Right ventricle myocardium inferior (tissue), 1 donor: ENCODE measurements at places on chromosomes 7 and 10. TPM values are rescaled to one million over a fixed set of nuclear protein-coding genes. Genes with fewer than 3 reads are reported as not detected.

GRCh38 chr10:74175510-74176379, 24.7 kb downstream of the ADK start:
- DNase-seq, result no peak

The DRGX gene
- not detected for total RNA-seq

GRCh38 chr10:63103971-63104409, 29.1 kb upstream of the NRBF2 start:
- DNase-seq, result no peak

DNA sequence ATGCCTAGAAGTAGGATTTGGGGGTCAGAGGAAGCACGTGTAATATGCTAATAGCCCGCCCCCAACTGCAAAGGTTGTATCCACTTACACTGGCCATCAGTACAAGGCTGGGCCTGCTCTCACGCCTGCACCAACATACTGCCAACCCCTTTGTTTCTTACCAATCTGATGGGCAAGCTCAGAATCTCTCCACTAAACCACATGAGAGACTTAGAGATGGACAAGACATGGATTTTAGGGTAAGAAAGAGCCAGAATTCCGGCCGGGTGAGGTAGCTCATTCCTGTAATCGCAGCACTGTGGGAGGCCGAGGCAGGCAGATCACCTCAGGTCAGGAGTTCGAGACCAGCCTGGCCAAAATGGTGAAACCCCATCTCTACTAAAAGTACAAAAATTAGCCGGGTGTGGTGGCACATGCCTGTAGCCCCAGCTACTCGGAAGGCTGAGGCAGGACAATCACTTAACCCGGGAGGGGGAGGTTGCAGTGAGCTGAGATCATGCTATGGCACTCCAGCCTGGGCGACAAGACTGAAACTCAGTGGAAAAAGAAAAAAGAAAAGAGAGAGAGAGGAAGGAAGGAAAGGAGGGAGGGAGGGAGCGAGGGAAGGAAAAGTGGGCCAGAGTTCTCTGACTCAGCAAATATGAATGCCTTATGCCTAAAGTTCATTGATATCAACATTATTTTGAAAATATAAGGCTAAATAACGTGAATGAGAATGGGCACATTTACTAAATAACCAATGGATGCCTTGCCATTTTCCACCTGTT, 162.2 kb downstream of the SLIT1 start:
- no peak for DNase-seq

DNA sequence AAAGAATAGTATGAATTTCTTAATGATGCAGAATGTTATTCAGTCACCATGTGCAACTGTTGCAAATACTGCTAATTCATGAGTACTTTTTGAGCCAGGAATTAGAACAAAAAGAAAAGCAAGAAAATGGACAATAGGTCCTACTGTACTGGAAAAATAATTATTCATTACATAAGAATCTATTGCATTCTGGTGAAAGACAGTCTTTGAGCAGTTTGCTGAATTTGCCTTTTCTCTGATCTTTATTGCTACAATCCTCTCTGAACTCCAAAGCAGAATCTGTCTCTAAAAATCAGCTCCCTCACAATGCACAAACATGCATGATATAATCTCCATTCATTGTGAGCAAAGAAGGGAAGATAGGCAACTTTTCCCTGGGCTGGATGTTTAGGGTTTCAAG, 12.8 kb downstream of the IFIT2 start:
- no peak for DNase-seq

The FRA10AC1 gene
- total RNA-seq, result 16.8 TPM

DNA sequence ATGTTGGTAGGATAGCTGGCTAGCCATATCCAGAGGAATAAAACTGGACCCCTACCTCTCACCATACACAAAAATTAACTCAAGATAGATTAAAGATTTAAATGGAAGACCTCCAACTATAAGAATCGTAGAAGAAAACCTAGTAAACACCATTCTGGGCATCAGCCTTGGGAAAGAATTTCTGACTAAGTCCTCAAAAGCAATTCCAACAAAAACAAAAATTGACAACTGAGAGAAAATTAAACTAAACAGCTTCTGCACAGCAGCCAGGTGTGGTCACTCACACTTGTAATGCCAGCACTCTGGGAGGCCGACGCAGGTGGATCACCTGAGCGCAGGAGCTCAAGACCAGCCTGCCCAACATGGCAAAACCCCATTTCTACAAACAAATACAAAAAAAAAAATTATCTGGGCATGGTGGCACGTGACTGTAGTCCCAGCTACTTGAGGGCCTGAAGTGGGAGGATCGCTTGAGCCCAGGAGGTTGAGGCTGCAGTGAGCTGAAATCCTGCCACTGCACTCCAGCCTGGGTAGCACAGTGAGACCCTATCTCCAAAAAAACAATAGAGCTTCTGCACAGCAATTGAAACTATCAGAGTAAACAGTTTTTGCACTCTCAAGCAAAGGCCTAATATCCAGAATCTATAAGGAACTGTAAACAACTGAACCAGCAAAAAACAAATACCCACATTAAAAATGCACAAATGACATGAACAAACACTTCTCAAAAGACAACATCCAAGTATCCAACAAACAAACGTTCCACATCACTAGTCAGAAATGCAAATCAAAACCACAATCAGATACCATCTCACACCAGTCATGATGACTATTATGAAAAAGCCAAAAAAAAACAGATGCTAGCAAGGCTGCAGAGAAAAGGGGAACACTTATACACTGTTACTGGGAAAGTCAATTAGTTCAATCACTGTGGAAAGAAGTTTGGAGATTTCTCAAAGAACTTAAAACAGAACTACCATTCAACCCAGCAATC, 4.8 kb downstream of the CRPPA start:
- no peak for DNase-seq

GRCh38 chr7:18290223-18290622, 205.3 kb upstream of the HDAC9 start:
- DNase-seq, result no peak

- no peak for DNase-seq
Measured at GRCh38 chr7:121513105-121513504, 117.0 kb upstream of the FAM3C start.

- DNase-seq, result no peak
Measured at GRCh38 chr10:121110369-121110768, 259.2 kb downstream of the WDR11 start.

GRCh38 chr10:11475831-11476434, 135.5 kb downstream of the USP6NL start:
- no peak for DNase-seq

The CYP2C9 gene
- total RNA-seq, result not detected

GRCh38 chr10:50219646-50220045, 31.7 kb downstream of the ASAH2 start:
- DNase-seq, result no peak

GRCh38 chr10:18005781-18006456, 54.2 kb downstream of the SLC39A12 start:
- DNase-seq, result no peak

DNA sequence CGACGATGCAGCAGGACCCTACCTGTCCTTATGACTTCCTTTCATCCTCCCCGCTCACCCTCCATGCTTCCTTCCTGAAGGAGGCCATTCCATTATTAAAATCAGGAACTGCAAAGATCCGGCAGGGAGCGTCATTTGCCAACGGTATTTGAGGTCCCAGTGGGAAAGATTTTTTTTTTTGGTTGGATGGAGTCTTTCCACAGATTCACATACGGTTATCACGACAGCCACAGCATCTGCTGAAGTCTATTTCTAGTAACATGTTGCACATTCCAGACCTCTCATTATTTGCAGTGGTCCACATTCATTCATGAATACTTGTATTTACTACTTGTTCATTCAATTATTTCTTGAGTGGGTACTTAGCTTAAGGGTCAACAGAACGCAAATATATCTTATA, 94.7 kb upstream of the LYZL2 start:
- DNase-seq, result no peak

DNA sequence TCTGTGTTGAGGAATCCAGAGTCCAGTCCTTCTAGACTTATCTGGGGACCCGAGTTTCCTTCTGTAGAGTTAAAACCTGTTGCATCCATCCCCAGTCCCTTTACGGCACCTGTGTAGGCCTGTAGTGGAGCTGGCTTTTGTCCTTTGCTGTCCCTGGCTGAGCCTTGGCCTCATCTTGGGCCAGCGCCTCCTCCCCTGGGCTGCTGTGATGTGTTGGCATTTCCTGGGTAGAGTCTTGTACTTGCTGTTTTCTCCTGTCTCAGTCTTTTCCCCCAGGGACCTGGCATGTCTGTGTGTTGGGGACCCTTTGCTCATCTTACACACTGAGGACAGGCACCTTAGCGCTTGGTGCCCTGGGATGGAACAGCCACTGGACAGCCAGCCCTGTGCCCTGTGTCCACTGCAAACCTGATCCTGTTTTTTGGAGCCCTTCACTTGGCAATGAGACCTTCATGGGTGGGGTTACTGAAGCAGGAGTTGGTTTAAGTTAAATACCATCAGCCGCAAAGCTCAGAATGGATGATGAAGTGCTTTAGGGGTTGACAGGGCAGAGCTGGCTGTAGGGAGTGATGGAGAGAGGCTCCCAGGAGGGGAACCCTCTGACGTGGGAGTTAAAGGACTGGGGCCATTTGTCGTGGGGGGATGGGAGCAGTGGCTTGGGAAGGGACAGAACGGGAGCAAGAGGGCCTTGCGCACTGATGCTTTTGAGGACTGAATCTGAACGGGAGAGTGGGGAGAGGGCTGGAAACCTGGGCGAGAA, 50.9 kb downstream of the CUX1 start:
- no peak for DNase-seq

DNA sequence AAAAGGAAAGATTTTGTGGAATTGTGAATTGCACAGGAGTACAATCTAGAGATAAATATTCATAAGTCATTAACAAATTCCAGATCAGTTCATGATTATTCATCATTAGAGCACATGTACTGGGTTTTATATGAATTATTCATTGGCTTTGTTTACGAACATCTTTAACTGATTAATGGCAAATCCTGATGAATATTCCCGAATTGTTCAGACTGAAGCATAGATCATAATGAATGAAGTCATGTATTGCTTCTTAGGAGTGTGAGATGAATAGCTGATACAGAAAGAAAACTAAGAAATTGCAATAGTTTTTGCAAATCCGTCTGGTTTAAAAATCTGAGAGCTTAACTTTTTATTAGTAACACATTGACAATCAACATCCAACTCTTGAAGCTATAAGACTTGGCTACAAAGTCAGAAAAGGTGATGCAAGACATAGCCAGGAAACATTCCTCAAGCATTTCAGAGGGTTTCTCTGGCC, 183.6 kb upstream of the DGKB start:
- DNase-seq, result no peak

GRCh38 chr7:41886262-41886900, 183.5 kb upstream of the INHBA start:
- DNase-seq, result no peak

GRCh38 chr10:94428766-94429707, 26.7 kb downstream of the TBC1D12 start:
- DNase-seq, result no peak

DNA sequence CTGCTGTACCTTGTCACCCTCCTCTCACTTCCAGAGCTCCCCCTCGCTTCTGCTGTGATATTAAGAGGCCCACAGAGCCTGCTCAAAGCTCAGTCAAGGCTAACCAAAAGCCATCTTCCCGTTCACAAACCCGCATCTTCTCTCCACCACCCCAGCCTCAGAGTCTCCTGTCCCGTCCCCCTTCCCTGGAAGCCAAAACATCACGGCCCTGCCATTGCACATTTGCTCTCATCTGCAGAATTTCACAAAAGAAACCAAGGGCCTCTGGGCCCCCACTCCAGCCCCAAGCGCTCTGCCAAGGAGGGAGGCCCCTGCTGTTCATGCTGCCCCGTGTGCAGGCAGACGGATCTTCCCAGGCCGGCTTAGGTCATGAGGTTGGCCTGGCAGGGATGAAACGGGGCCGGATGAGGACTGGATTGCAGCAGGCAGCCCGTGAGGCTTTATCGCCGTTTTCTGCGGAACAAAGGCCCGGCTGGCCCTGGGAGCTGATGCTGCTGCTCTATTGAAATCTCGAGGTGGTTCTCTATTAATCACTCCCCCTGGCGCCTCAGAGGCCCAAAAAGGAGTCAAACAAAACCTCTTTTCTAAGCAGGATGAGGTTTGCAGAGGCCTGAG, 31.6 kb upstream of the FOXK1 start:
- DNase-seq, result no peak

GRCh38 chr10:85858776-85859515, 507.6 kb downstream of the GRID1 start:
- no peak for DNase-seq

GRCh38 chr10:109418795-109419194, 504.5 kb downstream of the XPNPEP1 start:
- DNase-seq, result no peak

The CYP2C19 gene
- total RNA-seq, result not detected

The TUBAL3 gene
- not detected for total RNA-seq

DNA sequence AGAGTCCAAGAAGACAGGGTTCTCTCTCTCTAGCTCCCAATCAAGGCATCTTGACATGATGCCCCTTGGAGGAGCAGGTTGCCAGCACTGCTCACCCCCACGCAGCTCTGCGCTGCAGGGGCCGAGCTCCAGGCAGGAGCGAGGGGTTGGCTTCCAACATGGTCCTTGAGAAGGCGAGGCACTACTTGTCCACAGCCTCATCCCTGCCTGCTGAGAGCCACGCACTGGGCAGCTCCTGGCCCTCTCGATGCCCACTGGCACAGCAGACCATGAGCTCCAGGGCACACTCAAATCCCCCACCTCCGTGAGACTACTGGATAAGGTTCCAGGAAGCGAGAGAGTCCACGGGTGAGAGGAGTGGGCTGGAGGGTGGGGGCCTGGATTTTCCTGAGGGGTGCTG, 31.1 kb downstream of the RAMP3 start:
- no peak for DNase-seq

DNA sequence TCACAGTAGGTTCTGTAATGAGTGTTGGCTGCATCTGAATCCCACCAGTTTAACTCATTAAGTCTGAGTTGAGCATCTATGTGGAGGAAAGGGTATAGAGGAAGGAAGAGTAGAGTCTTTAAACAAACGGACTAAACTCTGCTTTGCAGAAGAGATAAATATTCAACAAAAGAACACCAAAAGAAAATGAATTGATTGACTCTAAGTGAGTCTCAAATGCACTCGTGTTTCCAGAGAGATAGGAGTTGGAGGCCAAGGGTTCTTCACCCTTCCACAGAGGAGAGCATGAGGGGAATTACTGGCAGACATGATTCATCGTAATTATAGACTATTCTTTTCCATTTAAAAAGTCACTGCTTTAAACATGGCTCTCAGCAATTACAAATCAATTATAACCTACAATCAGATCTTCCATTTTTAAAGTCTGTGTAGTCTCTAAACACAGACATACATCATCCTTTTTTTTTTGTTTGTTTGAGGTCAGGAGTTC, 56.3 kb downstream of the PLPP4 start:
- no peak for DNase-seq
